T-helper 9 cell (primary cell): ENCODE measurements at places on chromosomes 7 and 10.
A peak's percentile ranks its signal among the peaks of the same experiment; 100 is the strongest.

DNA sequence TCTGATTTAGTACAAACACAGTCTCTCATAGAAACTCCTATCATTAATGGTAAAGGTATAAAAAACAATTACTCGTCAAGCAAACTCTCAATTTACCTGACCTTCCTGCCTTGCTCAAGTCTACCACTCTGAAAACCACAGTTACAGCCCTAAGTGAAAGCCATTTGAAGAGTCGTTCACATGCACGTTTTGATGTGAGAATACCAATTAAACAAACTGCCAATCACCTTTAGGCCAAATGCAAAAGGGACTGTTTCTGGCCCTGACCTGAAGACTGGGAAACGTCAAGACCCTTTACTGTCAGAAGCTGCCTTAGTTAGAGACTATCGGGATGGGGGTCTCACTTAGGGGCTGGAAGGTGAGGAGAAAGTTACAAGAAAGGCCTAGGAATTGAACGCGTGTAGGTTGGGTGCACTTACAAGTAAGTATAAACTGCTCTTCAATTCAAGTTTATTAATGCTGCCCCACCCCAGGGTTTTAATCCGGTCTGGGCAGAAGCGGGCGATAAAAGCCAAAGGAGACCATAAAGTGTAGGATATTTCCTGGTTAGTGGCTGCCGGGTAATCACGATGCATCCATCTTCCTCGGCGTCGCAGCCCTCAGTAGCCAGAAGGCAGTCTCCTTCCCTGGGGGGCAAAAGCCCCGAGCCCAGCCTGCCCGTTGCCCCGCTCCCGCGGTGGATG lies 935 bp downstream of the TM9SF3 start:
- DNase-seq: peak; percentile 15

GRCh38 chr7:22576612-22577469 lies 76.9 kb upstream of the STEAP1B start:
- DNase-seq: no peak

DNA sequence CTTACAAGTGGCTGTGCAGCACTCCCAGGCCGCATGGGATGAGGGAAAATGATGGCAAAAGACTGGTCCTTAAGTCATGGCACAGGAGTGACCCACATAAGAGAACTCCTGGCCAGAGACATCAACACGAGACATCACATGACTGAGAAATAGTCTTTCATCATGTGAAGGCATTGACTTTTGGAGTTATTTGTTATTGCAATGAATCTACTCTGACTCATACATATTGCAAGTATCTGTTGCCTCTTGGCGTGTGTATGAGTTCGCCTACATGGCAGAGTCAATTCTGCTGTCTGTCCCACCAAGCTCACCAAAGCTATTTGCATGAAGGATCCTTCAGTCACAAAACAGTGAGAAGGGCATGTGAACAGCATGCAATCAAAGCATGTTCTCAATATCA lies 59.7 kb upstream of the HABP2 start:
- DNase-seq: no peak

DNA sequence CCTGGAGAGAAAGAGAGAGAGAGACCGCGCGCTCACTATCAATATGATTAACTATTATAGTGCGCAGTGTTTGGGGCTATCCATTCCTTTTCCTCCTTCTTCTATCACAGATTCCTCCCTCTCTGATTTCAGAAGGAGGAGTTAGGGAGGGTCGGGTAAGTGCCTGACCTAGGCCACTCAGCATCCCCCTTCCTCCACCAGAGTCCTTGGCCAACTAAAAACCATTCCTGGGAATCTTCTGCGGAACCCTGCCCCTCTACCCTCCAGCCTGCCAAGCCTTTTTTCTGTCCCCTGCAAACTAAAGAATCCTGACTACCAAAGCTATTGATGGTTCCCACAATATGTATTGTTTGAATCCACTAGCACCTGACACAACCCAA lies 256.2 kb upstream of the NFE2L3 start:
- DNase-seq: no peak

DNA sequence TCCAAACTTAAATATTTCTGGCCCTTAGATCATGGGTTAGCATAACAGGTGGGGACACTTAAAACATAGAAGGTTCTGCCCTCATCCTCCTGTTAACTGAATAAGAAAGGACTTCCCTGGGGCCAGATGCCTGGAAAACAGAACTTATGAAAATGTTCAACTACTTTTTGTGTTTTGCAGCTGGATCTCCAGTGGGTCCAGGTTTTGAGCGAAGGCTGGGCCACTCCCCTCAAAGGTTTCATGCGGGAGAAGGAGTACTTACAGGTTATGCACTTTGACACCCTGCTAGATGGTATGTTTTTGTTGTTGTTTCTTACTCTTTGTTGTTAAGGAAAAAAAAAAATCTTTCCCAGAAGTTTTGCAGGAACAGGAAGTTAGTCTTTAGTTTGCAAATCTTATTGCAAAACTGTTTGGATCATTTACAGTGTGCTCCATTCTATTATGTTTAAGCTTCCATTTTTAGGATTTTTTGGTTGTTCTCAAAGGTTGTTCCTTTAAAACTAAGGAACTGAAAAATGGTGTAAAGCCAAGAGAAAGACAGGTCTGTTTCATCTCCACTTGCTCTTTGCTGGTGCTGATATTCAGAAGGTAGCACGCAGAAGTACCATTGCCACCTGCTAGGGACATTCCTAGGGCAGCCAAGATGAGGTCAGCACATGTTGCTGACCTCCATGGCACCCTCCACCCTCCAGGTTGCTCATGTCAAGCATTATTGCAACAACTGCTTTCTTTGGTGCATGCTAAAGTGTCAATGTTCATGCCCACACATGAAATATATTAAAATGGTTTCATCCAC lies 56.1 kb downstream of the PAPSS2 start:
- no peak for DNase-seq

DNA sequence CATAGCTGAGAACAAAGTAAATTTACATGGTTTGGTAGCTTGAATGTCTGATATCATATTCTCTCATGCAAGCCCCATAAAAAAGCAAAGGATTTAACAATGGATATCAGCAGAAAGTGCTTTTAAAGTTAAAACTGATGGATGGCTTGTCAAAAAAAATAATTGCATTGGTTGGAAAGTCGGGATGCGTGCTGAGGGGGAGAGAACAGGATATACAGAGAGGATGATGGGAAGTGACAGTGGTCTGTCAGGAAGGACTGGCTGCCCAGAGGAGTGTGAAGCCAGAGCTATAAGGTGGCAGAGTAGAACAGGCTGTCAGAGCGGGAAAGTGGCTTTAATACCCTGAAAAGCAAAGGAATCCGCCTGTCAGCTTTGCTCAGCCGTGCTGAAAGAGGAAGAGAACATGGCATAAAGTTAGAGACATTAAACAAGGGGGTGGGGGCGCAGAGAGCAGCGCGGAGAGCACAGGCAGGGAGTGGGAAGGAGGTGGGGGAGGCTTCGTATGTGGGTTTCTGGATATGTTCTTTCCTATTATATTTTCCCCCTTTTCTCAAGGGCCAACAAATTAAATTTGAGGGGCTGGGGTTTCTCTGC lies 493.0 kb downstream of the LRMDA start:
- DNase-seq: no peak

DNA sequence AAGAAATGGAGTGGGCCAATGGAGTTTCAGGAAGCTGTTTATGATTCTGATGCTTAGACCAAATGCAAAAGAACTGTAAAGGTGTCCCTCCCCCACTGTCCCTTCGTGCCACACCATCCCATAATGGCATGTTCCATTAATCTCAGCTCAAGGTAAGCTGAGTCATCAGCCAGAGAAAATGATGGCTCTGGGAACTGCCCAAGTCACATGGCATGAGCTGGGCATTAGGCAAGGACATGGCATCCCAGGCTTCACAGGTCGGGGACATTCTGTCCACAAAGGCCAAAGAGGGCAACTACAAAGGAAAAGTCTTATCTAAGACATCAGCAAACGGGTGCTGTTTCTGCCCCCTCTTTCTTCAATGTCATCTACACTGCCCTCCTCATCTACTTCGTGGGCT lies 44.9 kb downstream of the DLG5 start:
- DNase-seq: no peak

DNA sequence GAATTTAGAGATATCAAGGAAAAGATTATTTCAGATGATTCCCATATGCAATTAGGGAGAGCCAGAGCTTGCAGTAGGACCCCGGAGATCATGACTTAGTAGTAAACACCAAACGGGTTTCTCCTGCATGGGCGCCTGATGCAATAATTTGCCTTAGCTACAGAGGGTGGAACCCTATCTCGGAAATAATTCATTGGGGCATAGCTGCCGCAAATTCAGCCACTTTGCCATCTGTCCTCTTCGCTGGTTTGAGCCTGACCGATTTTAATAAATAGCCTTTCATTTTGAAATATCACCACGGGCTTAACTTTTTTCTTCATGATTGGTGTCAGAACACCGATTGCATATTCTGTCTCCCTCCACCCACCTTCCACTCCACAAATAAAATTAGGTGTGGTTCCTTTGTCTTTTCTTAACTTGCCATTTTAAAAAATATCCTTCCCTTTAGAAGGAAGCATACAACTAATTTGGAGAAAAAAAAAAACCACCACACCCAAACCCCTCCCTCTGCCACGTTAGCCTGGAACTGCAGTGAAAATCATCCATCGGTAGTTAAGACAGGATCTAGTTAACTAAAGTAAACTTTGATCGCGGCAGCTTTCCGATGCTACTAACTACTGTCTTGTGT lies 1.4 kb downstream of the GARS1 start:
- DNase-seq: no peak

DNA sequence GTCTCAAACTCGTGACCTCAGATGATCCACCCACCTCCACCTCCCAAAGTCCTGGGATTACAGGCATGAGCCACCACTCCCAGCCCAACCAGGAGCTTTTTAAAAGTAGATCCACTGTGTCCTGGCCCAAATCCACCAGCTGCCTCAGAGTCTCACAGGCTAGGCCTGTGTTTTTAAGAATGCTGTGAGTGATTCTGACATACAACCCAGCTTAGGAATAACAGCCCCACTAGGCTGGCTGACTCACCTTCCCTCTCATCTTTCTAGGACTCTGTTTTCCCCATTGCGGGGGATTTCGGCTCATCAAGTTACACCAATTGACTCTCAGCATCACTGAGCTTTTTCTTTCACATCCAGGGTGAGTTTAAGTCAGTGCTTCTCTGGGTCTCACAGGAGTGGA lies 207.6 kb downstream of the SKIDA1 start:
- DNase-seq: no peak

DNA sequence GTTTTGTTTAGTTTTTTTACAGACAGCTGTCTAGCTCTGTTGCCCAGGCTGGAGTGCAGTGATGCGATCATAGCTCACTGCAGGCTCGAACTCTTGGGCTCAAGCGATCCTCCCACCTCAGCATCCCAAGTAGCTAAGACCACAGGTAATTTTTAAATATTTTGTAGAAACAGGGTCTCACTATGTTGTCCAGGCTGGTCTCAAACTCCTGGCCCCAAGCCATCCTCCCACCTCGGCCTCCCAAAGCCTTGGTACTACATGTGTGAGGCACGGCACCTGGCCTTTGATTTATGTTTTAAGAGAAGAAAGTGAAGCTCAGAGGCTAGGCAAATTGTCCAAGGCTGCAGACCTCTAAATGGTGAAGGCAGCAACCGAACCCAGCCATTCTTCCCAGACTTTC lies 98.6 kb upstream of the SVIL start:
- DNase-seq: no peak

GRCh38 chr10:12769323-12770044 lies 232.0 kb downstream of the CCDC3 start:
- no peak for DNase-seq

- no peak for DNase-seq
Observed at GRCh38 chr7:23247603-23248335, 1.2 kb downstream of the GPNMB start.

DNA sequence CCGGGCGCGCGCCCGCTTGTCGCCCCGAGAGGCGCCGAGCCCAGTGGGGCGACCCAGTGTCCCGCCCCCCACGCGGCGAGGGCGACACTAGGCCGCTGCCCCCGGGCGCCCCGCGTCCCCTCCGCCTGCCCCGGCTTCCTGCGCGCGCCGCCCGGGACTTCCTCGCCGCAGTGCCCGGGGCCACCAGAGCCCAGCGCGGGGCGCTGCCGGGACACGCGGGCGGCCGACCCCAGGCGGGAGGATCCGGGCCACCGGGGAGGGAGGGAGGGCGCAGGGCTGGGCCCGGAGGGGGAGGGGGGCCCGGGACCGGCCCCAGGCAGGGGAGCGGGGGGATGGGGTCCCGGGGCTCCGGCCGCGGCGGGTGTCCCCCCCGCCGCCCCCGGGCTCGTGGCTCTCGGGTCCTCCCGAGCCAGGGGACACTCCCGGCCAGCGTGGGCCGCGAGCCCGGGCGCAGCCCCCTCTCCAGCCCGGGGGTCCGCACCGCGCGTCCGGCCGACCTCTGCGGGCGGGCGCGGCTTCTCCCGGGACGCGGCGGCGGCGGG lies 435 bp upstream of the PWWP2B start:
- peak; percentile 64 for DNase-seq

- no peak for DNase-seq
Observed at GRCh38 chr7:129947701-129948100, 5.1 kb downstream of the UBE2H start.

GRCh38 chr7:106092204-106092603 lies 19.9 kb downstream of the SYPL1 start:
- DNase-seq: no peak

- no peak for DNase-seq
Observed at GRCh38 chr10:122181041-122181732, 89.9 kb upstream of the BTBD16 start.

DNA sequence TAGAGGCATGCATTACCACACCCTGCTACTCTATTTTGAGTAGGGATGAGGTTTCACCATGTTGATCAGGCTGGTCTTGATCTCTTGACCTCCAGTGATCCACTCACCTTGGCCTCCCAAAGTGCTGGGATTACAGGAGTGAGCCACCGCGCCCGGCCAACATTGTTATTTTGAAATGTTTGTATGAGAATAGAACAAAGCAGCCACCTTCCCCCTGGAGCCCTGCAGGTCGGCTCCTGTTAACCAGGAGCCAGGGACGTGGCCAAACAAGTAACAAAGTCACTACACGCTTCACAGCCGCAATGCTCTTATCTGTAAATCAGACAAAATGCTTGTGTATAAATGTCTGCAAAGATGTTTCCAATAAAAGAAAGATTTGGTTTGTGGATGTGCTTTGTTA lies 295.4 kb downstream of the CNTNAP2 start:
- DNase-seq: no peak

- peak; percentile 19 for DNase-seq
Observed at GRCh38 chr7:6271694-6272440, 557 bp downstream of the CYTH3 start.

DNA sequence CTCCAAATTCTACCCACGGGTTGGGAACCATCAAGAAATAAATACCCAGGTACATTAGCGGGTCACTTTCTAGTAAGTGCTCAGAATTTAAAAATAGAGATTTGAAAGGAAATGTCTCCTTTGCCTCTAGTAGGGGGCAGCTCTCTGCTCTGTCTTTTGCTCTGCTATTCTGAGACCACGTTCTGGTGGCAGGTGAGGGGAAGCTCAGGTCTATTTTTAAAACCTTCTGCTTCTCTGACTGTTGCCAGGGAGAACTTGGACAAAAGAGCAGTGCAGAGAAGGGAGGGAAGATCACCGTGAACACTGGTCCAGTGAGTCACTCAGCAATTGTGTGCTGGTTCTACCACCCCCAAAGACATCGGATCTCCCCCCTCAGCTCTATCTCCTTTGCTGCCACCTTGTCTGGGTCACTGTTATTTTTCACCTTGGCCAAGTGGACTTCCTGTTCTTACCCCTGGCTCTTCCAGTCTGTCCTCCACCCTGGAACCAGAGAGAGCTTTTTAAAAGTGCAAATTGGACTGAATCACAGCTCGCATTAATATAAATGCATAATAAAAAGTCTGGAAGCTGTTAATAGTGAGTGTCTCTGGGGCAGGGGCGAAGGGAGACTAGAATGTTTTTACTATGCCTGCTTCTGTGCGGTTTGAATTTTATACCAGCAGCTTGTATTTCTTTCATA lies 72.4 kb upstream of the LOXL4 start:
- no peak for DNase-seq
